Activated T-cell treated with anti-CD3 and anti-CD28 coated beads, Interleukin-2, amount 50 U/mL, for 1 hour (primary cell): ENCODE measurements at places on chromosomes 5 and 9.

DNA sequence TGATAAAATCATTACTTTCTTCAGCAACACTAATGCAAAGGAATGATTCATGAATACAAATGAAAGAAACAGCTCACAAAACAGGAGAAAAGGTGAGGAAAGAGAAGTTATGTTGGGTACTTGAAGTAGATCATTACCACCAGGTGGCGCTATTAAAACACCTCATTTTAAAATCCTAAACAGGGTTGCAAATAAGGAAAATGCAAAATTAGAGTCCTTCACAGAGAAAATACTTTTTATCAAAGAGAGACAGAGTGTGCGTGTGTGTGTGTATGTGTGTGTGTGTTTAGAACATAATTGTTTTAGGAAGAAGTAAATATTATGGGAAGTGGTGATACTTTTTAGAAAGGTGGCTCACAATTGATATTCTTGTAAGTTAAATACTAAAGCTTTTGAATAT lies 49.5 kb upstream of the CD180 start:
- DNase-seq = no peak

DNA sequence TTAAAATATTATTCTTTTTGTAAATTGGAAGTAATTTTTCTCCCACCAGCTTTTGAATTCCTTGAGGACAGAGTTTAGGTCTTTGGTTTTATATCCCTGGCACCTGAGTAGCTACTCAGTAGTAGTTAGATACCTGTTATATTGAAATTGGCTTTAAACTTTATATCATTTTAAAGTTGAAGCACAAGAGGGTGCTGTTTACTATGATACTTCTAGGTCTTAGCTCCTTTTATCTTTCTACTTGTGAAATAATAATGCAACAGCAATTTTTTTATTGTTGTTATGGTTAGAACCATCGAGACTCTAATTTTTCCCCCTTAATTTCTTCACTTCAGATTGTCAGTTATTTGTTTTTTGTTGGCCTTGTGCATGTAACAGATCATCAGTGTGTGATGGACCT lies 46.3 kb downstream of the AP3S1 start:
- no peak for DNase-seq

GRCh38 chr5:122237906-122238305 lies 74.1 kb upstream of the SNCAIP start:
- no peak for DNase-seq

DNA sequence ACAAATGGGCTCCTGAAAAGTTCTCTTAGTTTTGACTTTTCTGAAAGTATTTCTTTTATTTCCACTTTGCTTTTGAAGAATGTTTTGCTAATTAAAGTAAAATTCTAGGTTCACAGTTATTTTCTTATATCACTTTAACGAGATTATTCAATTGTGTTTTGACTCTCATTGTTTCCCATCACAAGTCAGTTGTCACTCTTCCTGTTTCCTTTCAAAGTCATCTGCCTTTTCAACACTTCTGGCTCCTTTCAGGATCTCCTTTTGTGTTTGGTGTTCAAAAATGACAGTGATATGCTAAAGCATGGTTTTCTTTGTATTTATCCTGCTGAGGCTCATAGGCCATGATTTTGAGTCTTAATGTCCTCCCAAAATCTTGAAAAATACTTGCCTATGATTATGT lies 235.4 kb upstream of the TAS2R1 start:
- DNase-seq = no peak

- DNase-seq = no peak
Observed at GRCh38 chr5:163079618-163080017, 357.8 kb upstream of the CCNG1 start.

DNA sequence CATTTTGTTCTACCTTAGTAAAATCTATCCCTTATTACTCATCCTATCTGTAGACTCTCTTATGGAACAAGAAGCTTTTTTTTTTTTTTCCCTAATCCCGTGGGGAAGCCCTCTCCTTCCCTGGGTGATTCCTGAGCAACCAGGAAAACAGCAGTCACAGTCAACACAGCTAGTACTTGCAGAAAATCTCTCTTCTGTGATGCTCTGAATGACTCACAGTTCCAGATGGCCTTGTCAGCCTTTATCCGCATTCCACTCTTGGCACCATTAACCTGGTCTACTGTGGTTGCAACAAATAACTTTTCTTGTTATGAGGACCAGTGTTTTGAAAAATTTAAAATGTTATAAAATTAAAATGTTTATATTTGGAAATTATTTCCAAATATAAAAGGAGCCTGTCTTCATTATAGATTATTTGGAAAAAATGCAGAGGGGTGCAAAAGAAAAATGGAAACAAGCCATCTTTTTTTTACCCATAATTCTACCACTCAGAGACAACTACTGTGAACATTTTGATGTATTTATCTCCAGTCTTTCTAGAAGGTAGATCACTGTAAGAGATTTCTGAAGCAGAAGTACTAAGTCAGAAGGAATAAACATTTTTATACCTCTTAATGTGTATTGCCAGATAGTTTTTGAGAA lies 486.7 kb downstream of the RAB3C start:
- DNase-seq = no peak

- no peak for DNase-seq
Observed at GRCh38 chr5:132799392-132799791, 13.7 kb upstream of the SOWAHA start.

DNA sequence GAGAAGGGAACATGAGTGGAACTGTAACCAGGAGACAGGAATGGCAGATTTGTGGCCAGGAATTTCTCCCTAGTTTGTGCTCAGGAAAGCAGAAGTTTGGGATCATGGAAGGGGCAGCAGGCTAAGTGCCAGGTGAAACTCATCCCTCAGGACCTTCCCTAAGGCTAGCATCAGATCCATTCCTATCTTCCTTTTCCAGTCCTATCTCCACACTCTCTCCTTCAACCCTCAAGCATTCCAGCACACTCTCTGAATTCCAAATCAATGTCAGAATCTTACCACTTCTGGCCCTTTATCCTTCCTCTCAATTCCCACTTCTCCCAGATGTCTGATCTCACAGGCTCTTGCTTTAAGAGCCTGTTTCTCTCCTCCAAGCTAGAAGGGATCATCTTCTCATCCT lies 53.2 kb upstream of the GRIA1 start:
- no peak for DNase-seq

DNA sequence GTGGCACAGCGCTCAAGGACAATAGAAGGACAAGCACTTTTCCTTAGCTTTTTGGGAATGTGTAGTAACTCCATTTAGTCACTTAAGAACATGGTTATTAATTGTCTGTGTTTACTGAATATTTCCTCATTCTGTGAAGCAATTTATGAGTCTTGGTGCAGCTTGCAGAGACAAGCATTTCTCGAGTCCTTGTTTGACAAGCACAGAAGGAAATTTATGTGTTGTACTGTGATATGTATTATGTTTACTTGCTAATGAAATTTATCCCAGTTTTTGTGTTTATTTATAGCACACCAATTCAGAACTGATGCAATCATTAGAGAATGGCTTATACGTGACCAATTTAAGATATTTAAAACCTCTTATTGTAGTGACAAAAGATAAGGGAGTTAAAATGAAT lies 168.6 kb downstream of the PRELID2 start:
- no peak for DNase-seq

- DNase-seq = no peak
Observed at GRCh38 chr9:81562231-81563019, 126.9 kb downstream of the TLE1 start.

- DNase-seq = no peak
Observed at GRCh38 chr5:61018062-61018461, 73.1 kb downstream of the NDUFAF2 start.

- no peak for DNase-seq
Observed at GRCh38 chr5:81679885-81680284, 71.0 kb downstream of the SSBP2 start.

- DNase-seq = no peak
Observed at GRCh38 chr9:37033682-37034304, at the start of gene PAX5. TSS of gene PAX5 (minus strand) at chr9:37034268. CDS start at chr9:37034031, 237 bp downstream.

DNA sequence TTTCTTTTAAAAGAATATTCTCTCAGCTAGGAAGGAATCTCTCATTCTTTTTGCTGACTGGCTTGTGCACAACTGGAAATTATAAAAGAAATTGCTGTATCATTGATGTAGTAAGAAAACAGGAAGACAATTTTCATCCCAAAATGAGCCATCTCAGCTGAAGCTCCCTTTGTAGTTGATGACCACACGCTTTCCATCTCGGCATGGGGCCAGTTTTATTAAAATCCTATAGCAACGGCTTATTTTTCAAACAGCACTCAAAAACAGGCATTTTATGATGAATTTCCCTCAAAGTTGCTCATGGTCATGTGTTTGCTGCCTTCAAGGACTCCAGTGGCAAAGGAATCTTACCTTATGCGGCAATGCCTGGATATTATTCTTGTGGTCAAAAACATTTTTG lies 62.4 kb upstream of the GLIS3 start:
- DNase-seq = no peak

GRCh38 chr5:15249152-15249551 lies 250.8 kb upstream of the FBXL7 start:
- no peak for DNase-seq

- no peak for DNase-seq
Observed at GRCh38 chr5:99379187-99379586, 450.4 kb upstream of the CHD1 start.
